ENCODE measurements at places on chromosomes 1 and 21. TPM values are rescaled to one million over a fixed set of nuclear protein-coding genes. Genes with fewer than 3 reads are reported as not detected.
A peak's percentile ranks its signal among the peaks of the same experiment; 100 is the strongest.

GREM2 gene
- 2.3 TPM for polyA plus RNA-seq

MSH4 gene
- 0.67 TPM for polyA plus RNA-seq

CA6 gene
- not detected for polyA plus RNA-seq

PRAMEF11 gene
- not detected for polyA plus RNA-seq

DIO1 gene
- not detected for polyA plus RNA-seq

AADACL3 gene
- not detected for polyA plus RNA-seq

FCGR1A gene
- polyA plus RNA-seq, result 3.0 TPM

ATPAF1 gene
- 51.7 TPM for polyA plus RNA-seq

KMO gene
- polyA plus RNA-seq, result 0.54 TPM

GRCh38 chr1:31145648-31146047, 80.1 kb upstream of the PUM1 start:
- no peak for DNase-seq

- DNase-seq, result peak; percentile 64
Measured at GRCh38 chr1:184836141-184836540, 81.5 kb upstream of the EDEM3 start.

GRCh38 chr1:27887215-27888021, 15.1 kb downstream of the THEMIS2 start:
- no peak for DNase-seq

- DNase-seq, result no peak
Measured at GRCh38 chr1:24226749-24227148, 39.7 kb upstream of the IFNLR1 start.

DNA sequence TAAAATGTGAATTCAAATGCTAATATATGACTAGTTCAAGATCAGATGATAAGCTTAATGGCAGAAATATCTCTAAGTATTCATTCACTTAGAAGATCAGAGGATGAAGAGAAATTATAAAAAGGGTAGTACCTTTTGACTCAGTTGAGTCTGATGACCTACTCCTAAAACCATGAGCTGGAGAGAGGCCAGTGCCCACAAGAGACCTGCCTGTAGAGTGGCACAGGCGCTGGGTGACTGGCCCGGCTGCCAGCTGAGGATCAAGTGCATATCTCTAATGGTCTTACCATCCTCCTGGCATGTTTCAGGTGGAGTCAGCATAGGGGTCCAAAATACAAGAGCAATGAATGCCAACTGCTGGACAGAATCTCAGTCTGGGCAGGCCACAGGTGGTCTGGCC, 14.1 kb downstream of the DDAH1 start:
- DNase-seq, result no peak

DNA sequence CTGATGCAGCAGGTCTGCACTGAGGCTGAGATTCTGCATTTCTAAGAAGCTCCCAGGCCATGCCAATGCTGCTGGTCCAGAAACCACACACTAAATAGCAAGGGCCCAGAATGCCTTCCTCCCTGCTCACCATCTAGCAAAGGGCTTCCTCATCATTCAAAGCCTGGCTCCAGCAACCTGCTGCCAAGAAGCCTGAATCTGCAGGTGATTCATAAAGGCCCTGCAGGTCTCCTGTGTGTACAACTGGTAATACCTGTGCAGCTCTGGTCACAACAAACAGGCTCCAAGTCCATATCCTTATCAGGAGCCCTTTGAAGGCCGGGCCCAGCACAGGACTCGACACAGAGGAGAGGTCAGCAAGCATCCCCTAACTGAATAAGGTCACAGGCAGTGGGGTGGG, 26.7 kb downstream of the GLIS1 start:
- no peak for DNase-seq

- DNase-seq, result peak; percentile 29
Measured at GRCh38 chr1:218671573-218671972, 326.4 kb downstream of the TGFB2 start.

DNA sequence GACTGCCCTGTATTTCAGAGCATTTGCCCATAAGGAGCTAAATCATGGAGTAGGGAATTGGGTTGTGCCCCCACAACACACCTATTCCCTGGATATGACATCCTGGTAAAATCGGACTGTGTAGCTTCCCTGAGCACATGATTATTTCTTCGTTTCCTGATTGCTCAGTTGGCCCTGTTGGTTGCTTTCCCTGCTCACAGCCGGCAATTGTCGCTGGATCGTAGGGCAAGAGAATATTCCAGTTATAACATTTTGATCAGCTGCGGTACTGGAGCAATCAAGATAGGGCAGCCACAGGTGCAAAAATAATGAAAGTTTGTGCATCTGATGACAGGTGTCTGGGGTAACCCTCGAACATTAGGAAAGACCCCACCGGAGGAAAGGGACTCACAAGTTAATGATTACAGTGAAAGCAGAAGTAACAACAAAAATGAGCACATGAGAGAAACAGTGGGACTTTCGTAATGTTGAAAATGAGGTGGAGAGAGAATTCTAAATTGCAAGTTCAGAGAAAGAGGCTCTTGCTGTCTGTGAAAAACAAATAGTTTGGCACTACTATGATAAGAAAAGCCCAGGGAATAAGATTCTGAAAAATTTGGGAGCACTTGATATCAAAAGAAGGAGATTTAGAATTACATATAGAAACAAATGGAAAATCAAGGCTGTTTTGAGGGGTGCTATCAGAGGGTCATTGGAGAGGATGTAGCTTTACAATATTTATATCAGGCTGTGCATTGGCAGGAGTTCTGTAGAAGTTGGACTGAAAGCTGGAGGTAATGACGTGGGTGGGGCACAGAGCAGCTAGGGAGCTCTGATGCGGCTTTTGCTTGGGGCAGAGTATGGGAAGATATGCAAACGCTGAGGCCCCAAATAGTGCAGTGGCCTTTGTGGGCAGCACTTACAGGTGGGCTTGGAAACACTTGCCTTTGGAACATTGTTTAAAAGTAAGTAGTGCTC, at the start of gene MAB21L3:
Gene MAB21L3 (plus strand): TSS at position 833 of the 957 bp plus-strand sequence. CDS start 1,217 bp downstream, outside the sequence.
- DNase-seq, result no peak

DNA sequence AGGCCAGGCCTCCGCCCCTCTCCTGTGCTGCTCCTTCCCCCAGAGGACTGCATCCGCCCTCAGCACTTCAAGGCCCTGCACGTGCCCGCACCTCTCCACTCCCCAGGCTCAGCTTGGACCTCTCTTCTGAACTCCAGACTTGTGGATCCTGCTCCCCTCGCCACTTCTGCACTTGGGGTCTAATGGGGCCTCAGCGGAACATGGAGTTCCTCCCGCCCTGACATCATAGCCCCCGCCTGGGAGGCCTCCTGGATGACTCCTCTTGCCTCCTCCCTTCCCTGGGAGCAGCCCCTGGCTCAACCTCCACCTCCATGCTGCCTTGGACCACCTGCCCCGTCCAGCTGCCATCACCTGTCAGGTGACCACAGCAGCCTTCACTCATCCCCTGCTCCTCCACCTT, 10.1 kb downstream of the OXCT2 start:
- DNase-seq, result no peak

- no peak for DNase-seq
Measured at GRCh38 chr1:197339106-197340060, 71.3 kb downstream of the CRB1 start.

DNA sequence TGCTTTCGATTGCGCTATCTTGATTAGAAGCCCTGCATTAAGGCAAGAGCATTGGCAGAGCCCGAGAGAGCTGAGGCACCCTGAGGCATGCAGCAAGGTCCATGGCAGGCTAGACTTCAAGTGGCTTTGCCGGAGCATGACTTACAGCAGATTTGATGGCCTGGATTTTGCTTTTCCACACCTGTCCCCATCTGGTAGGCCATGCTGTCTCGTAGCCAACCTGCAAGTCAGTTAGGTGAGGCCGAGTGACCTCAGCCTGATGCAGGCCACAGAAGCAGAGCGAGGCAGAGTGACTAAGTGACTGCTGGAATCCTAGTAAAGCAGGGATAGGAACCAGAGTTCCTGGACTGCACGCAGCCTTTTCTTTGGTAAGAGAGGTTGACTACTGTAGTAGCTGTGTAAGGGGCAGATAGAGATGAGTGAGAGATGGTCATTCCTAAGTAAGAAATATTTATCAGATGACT, 148.9 kb downstream of the PBX1 start:
- DNase-seq, result no peak

DNA sequence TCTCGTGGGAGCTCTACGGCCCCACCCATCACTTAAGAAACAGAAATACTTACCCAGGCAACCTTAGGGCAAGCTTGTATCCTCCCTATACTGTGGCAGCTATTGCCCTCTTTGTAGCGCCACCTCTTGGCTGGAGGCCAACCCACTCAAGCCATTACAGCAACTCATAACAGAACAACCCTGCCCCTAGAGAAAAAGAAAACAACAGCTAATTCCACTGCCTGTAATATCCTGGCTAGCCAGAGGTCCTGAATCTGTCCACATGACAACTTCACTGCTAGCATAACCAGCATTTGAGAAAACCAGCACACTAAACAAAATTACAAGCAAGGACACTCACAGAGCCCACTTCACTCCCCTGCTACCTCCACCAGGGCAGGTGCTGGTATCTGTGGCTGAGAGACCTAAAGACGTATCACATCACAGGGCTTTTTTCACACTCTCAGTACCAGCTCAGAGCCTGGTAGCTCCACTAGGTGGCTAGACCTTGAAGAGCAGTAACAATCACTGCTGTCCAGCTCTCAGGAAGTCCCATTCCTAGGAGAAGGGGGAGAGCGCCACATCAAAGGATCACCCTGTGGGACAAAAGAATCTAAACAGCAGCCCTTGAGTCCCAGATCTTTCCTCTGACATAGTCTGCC, 14.5 kb upstream of the MX1 start:
- DNase-seq, result no peak

GRCh38 chr1:3130268-3130667, 61.3 kb downstream of the PRDM16 start:
- no peak for DNase-seq

- DNase-seq, result no peak
Measured at GRCh38 chr21:31798842-31799704, 67.2 kb upstream of the SCAF4 start.

Data from hindlimb muscle (tissue), 1 donor.